Naive thymus-derived CD4-positive, alpha-beta T cell (primary cell): ENCODE measurements at places on chromosomes 2 and 18. TPM values are rescaled to one million over a fixed set of nuclear protein-coding genes. Genes with fewer than 3 reads are reported as not detected.

- no peak for DNase-seq
Observed at GRCh38 chr2:160132761-160133160, 67.3 kb downstream of the ITGB6 start.

AQP12A gene
- total RNA-seq: not detected

GRCh38 chr2:232926431-232926939, 56.4 kb downstream of the SNORC start:
- no peak for DNase-seq

GRCh38 chr2:105671156-105671555, 73.6 kb upstream of the NCK2 start:
- DNase-seq: no peak

AGXT gene
- not detected for total RNA-seq

GNAL gene
- total RNA-seq: 0.67 TPM

GRCh38 chr2:219073413-219074129, 12.8 kb upstream of the IHH start:
- no peak for DNase-seq

BABAM2 gene
- 55.8 TPM for total RNA-seq

OXER1 gene
- 3.0 TPM for total RNA-seq

FAP gene
- not detected for total RNA-seq
